ENCODE measurements at places on chromosomes 6 and 20.

GRCh38 chr6:142827369-142827768, 117.6 kb downstream of the HIVEP2 start:
- DNase-seq, result no peak

- no peak for DNase-seq
Measured at GRCh38 chr6:6686748-6687601, 98.5 kb downstream of the LY86 start.

DNA sequence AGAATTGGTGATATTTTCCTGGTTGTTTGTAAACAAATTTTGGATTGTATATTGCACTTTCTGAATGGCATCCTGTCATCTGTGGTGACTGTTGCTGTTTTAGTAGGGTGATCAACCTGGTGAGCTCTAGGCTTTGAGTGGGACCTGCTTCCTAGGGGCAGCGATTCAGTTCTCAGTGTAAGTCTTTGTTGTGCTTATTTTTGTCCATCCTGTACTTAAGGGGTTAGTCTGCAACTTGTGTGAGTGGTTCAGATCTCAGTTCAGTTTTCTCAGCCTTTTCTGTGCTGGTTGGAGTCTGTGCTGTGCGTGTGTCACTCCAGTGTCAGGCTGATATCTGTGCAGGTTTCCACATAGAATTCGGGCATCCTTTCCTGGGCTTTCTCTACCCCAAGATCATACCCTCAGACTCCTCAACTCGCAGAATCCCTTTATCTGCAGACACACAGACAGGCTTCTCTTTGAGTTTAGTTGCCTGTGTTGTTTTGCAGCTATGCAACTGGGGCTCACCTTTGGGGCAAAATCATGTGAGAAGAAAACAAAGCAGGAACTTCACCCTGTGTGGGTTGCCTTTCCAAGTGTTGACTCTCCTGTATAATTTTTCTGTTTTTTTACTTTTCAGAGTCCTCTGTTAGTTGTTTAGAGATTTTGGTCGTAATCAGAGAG, 177.7 kb downstream of the FARS2 start:
- DNase-seq, result no peak

GRCh38 chr6:45801471-45802289, 214.0 kb downstream of the CLIC5 start:
- DNase-seq, result no peak

DNA sequence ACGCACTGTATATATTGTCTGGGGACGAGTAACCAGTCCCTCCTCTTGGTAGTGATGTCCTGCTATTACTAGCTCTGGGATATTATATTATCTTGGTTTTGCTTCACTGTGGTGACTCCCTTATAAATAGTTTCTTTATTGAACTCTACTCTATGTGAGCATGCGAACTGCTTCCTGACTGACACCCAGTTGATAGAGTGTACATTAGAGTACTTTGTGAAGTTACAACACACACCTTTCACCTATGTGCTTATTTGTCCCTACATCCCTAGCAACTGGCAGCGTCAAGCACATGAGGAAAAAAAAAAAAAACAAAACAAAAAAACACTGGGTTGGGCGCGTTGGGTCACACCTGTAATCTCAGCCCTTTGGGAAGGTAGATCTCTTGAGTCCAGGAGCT, 67.3 kb upstream of the TENT5A start:
- no peak for DNase-seq

GRCh38 chr6:24584382-24584720, 61.6 kb downstream of the KIAA0319 start:
- DNase-seq, result no peak

DNA sequence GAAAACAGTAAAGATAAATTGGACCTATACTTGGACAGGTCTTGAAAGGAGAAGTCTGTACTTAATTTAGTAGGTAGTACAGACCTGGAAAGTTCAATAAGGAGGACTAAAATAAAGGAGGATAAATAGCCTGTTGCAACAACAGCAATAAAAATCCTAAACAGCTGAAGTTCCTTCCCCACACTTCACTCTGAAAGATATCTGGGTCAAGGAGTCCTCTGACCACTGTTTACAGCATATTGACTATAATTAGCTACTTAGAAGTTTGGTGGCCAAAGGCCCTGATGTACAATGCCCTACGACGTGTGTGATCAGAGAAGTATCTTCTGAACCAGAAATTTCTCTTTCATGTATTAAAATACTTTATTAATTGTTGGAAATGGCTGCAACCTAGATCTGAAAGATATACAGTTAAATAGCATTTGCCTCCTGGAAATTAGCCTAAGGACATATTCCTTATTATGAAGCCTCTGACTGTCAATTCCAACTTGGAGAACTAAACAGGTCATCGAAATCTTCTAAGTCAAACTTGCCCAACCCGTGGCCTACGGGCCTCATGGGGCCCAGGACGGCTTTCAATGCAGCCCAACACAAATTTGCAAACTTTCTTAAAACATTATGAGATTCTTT, 82.8 kb downstream of the KIF13A start:
- DNase-seq, result no peak

DNA sequence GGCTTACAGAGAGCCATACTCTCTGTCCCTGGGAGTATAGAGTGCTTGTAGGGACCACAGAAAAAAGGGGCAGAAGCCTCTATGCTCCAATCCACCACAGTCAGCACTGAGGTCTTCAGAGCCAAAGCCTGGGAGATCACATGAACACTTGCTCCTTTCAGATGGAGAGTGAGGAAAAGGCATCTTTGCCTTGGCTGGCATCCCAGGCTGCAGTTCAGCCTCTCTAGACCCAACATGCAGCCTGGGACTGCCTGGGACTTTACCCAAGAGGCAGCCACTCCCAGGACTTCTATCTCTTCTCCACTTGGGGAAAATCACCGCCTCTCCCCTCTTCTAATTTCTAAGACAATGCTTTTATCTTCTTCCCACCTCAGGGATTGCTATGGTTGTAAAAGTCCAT, 46.5 kb upstream of the MYLIP start:
- no peak for DNase-seq

DNA sequence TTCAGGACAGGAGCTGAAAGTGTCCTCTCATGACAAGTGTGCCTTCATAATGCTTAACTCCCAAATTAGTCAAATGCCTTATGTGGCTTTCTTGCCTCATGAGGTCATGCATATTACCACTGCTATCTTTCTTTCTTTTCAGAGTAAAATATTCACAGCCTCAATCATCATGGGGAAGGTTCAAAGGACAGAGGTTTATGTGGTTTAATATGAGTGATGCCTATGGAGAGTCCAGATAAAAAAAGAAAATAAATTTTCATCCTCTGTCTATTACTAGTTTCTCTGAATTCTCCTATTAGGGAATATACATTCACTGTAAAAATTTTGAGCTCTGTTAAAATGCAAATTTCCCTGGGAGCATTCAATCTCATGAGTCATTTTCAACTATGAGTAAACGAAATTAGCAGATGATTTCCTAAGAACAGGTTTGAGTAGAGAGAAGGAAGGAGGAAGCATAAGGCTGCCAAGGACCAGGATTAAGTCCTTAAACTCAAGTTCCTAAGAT, 396.9 kb upstream of the ADGRB3 start:
- no peak for DNase-seq

DNA sequence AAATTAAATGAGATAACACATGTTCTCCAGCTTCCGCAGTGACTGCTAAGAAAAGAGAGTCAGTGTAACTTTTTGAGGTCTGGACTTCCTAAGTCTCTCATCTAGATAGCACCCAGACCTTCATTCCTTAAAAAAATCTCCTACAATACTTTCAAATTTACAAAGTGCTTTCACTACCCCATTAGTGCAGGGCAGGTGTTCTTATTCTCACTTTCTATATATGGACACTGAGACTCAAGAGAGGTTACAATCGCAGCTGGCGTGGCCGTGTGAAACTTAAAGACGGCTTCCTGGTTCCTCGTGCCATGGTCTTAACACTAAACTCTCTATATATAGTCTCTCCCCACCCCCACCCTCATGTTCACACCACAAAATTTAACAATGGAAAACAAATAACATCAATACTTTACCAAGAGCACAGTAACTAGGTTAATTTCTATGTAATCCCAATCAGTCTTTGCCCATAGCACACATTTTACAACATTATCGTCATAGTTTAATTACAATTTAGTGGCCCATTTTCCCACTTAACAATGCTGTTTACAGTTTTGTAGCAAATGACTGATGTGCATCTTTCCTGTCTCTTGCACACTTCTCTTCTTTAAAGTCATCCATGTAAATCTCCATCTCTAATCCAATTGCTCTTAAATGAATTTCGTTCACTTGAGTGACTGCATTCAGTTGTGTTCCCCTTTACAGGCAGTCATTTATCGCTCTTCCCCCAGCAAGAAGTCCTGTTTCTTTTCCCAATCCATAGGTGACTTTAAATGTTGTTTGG, 78.8 kb upstream of the ARID1B start:
- DNase-seq, result no peak

GRCh38 chr6:7887278-7887991, 23.2 kb downstream of the TXNDC5 start:
- no peak for DNase-seq

GRCh38 chr20:5039255-5039657, 37.9 kb upstream of the SLC23A2 start:
- peak; percentile 27 for DNase-seq

GRCh38 chr6:168884646-168885086, 369.0 kb downstream of the THBS2 start:
- DNase-seq, result peak; percentile 62

DNA sequence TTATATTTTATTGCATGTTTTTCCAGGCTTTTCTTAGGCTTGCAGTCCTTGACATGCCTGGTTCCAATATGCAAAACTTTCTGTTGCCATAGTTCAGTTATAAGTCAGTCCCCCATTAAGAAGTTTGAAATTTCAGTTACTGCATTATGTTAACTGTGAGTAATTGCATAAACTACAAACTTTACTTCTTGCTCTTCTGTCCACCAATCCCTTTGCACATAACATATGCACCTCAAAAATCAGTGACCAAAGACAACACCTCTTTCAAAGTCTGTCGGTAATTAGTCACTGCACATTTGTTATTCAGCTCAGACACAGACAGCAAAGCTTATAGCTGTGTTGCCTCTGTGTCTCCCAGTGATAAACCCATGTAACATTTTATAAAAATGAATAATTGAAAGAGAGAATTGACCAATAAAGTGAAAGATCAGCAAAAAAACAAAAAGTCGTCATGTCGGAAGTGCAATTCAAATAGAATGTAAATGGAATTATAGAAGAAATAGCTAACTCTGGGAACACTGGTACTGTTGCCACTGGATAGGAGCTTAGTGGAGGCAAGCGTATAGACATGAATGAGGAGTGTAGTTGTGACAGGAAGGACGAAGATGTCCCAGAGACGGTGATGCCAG, 50.3 kb upstream of the BTBD3 start:
- DNase-seq, result no peak

- no peak for DNase-seq
Measured at GRCh38 chr20:47418069-47418757, 61.7 kb upstream of the ZMYND8 start.

DNA sequence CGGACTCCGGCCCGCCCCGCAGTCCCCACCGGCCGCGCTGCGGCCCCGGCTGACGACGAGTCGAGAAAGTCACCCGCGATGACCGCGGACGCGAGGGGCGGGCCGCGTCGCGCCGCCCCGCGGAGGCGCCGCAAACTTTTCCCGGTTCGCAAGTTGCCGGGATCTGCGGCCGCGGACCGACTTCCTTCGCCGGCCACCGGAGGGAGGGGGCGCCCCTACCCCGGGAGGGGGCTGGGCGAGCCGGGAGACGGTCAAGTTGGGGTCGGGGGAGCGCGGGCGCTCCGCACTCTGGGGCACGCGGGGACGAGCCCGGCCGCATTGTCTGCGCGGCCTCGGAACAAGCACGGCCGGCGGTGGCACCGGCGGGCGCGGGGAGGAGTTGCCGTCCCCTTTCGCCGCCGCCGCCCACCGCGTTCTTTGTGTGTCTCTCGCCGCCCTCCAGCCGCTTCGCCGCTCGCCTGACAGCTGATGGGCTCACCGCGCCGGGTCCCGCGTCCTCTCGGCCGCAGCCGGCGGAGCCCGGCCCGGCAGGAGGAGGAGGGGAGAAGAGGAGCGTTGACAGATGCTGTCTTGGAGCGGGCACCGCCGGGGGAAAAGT, 131.6 kb downstream of the OGFRL1 start:
- no peak for DNase-seq

DNA sequence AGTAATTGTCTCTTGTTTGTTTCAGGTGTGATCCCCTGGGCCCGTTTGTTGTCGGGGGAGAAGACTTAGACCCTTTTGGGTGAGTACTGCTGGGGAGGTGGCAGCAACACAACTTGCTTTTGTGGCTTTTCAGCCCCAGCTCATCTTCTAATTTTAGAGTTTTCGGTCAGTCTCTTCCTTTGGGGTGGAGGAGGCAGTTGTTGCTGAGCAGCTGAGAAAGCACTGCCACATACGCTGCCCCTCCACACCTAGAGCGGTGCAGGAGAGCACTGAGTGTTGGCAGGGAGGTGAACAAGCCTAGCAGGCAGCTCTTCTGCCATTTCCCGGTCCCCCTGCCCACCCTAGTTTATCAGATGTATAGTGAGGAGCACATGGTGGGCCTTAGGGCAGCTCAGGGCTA, 21.7 kb downstream of the TMEM74B start:
- DNase-seq, result no peak

GRCh38 chr6:41497994-41498393, 48.2 kb upstream of the FOXP4 start:
- DNase-seq, result no peak

- DNase-seq, result no peak
Measured at GRCh38 chr20:58001381-58001780, 227.1 kb downstream of the ANKRD60 start.

- DNase-seq, result no peak
Measured at GRCh38 chr6:155125906-155126305, 130.8 kb downstream of the TIAM2 start.

GRCh38 chr6:133456439-133456838, 215.3 kb downstream of the EYA4 start:
- DNase-seq, result no peak

- no peak for DNase-seq
Measured at GRCh38 chr20:56788041-56788670, 159.1 kb downstream of the TFAP2C start.

- DNase-seq, result no peak
Measured at GRCh38 chr6:143506199-143506598, 5.3 kb downstream of the FUCA2 start.

DNA sequence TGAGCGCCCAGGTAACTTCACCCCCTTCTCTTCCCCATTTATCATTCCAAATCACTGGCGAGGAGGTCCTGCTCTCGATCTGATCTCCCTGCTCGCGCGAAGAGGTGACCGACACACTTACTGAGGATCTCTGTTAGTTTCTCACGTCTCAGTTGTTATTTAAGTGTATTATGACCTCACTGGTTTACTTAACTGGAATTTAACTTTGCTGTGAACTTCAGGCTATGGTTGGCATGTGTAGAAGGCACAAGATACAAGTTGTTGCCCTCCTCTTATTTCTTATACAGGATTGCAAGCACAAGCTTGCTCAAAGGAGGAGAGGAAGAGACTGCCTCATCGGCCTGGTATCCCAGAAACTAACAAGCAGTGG, 1.2 kb downstream of the RNF217 start:
- no peak for DNase-seq

DNA sequence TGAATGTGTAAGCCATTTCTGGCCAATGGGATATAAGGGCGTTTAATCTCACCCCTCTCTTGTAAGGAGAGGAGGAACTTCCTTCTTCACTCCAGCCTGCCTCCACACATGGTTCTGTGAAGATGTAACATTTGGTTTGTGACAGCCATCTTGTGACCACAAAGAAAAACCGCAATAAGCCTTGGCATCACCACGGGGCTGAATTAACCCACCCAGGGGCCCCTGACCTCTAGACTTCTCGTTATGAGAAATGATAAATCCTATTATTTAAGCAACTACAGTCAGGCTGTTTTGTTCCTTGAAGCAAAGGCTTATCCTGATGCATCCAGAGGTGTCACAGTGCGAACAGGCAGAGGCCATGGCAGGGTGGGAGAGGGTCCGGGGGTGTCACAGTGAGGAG, 139.7 kb downstream of the CDC5L start:
- DNase-seq, result no peak
